ENCODE measurements at places on chromosomes 6 and 20.

DNA sequence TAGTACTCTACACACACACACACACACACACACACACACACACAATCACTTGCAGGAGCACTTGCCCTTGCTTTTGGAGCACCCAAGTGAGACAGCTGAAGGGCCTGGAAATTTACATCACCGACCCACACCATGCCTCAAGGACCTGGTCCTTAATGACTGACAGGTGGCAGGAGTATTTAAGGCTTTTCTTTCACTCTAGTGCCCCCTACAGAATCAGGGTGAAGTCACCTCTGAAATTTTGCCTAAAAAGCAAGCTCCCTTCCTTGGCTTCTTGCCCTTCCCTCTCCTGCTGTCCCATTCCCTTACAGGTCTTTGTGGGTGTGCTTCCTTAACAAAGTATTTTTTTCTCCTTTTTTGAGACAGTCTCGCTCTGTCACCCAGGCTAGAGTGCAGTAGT lies 353.5 kb upstream of the IRAK1BP1 start:
- DNase-seq = no peak

DNA sequence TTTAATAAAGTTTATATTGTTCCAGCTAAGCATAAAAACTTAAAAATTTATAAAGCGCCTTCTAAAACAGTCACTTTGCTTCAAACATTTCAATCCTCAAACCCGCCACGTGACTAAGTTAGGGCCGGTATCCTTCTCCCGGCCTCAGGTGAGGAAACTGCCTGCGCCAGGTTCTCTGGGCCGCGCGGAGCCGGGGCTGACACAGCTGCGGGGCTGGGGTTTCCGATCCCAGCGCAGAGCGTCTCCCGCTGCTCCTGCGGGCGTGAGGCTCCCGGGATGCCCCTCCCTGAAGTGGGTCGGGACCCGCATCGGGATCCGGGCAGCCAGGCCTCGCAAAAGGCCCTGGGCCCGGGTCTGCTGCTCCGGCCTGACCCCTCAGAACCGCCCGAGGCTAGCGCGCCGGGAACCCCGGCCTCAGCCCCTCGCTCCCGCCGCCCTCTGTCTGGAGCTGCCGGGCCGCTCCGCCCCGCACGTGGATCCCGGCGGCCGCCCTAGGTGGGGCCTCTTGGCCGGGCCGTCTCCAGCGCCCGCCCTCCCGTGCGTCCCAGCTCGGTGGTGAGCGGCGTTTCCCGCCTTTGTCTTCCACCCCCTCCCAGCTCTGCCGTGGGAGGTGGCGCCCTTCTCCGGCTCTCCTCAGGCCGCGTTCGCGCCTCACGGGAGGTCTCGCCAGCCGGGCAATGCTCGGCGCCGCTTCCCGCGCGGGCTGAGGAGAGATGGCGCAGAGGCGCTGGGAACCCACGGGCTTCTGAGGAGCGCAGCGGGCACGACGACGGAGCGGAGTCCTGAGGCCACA lies 267.9 kb downstream of the DLL1 start:
- no peak for DNase-seq

DNA sequence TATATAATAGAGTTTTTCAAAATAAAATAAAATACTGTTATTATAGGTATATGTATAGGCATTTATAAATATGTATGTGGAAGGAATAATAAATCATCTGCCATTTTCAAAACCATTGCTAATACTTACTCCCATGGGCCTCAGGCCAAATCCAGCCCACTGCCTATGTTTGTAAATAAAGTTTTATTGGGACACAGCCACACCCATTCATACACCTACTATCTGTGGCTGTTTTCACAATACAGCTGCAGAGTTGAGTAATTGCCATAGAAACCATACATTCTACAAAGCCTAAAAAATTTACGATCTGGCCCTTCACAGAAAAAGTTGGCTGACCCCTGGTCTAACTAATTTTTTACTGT lies 9.5 kb downstream of the ALDH5A1 start:
- no peak for DNase-seq

DNA sequence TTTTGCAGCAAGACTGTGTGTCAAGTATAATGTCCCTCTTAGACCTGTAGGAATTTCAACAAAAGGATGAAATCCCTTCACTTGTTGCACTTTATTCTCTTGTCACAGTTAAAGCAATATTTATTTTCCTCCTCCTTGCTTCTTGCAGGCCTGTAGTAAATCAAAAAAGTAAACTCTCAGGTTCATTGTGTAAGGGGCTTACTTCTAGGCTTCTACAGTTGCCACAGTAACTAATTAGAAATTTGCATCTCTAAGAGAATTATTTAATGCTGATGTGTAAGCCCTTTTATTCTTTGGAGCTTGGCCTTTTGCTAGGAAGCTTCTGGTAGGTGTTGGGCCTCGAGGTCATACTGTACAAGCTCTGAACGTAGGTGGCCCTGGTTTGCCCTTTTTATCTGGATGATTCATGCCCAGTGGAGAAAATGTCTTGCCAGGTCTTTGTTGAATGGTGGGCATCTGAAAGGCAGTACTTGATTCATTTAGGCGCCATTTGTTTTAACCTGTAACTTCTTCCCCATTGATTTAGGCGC lies 47.4 kb upstream of the OLIG3 start:
- no peak for DNase-seq

DNA sequence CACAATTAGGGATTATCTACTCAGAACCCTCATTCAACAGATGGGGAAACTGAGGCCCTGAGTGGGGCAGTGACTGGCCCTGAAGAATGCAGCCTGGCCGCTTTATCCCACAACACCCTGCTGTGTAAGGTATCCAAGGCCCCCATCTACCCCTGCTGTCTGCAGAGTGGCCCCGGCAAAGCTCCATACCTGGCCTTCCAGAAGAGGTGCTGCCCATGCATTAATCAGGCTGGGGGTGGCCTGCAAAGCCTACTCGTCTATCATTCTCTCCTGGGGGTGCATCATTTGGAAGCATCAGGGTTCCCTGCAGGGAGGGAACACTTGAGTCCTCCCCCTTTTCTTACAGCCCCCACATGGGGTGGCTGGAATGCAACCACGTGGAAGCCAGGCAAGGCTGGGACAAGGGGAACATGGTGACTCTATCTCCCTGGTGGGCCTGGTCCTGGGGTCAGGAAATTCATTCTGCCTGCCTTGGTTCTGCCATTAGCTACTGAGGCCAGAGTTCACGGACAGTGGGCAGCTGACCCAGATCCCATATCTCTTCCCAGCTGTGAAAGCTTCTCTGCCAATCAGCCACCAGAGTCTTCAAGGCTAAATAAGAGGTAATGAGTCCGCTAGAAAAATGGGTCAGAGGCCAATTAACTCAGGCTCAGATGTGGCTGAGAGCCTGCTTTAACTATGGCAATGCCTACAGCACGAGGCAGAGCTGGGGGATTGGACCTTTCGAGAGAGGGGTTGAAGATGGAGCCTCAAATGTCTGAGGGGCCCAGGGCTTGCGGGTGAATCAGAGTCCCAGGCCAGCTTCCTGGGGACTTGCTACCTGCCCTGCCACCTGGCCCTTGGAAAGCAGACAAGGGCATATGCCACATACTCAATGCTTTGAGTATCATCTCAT lies 72.3 kb upstream of the TOX2 start:
- no peak for DNase-seq

GRCh38 chr20:62745279-62745951 lies 36.8 kb downstream of the NTSR1 start:
- DNase-seq = no peak

DNA sequence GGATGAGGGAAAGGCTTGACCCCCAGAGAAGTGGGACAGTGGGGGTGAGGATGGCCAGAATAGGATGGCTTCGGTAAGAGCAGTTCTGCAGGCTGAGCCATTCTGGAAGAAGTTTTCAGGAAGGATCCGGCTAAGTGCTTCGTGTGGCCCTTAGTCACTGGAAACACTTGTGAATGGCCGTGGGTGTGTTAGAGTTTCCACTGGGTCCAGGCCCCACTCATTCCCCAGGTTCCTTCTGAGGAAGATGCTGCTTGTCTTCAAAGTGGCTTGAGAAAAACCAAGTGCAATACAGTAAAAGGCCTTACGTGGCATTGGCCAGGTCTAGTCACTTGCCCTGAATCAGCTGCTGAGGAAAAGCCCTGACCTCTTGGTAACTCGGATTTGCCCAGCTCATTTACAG lies 27.9 kb downstream of the MANBAL start:
- DNase-seq = no peak

GRCh38 chr6:24205020-24205492 lies 79.0 kb downstream of the NRSN1 start:
- DNase-seq = no peak

- no peak for DNase-seq
Observed at GRCh38 chr6:72672906-72673305, 51.0 kb downstream of the KCNQ5 start.
